Retina (tissue), 1 donor: ENCODE measurements at places on chromosomes 2 and 18.

DNA sequence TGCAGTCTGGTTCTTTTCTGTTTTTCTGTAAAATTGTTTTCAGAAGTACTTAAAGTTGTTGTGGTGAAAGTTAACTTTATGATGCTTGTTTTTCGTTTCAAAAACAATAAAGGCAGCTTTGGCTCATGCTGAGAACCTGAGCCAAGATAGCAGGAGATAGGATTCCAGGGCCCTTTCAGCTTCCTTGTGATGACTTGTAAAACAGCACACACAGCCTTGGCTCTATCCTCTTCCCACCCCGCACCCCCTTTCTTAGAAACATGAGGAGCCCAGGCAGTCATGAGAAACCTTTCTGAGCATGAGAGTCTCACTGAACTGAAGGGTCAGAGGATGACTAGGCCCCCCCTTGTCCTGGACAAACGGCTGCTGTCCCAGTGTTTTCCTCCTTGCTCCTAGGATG lies 12.4 kb upstream of the CHRNA1 start:
- DNase-seq = no peak

DNA sequence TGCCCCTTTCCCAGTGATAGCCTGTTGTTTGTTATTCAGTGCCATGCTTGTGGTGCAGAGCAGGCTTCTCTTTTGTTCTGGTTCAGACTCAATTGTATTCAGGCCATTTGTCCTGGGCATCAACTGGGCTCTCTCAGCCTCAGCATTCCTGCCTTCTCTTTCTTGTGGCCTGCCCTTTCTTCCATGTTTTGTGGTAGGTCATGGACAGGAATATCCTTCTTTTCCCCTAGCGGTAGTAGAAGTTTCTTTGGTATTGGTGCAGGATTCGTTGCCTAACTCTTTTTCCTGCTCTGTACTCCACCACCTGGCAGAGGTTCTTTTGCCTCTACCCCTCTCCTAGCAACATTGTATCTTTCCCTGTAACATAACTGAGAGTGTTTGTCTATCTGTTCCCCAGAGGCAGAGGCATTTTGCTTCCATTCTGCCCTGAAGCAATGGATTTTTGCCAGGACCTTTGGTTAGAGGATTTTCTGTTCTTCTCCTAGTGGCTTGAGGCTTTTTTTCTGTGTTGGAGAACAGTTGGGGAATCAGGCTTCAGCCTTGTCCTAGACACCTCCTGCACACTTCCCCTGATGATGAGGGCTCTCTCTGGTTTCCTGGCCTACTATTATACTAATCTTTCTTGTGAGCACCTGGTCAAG lies 68.5 kb downstream of the NCOA1 start:
- no peak for DNase-seq

- no peak for DNase-seq
Measured at GRCh38 chr2:46794693-46795317, 120.8 kb downstream of the MCFD2 start.

DNA sequence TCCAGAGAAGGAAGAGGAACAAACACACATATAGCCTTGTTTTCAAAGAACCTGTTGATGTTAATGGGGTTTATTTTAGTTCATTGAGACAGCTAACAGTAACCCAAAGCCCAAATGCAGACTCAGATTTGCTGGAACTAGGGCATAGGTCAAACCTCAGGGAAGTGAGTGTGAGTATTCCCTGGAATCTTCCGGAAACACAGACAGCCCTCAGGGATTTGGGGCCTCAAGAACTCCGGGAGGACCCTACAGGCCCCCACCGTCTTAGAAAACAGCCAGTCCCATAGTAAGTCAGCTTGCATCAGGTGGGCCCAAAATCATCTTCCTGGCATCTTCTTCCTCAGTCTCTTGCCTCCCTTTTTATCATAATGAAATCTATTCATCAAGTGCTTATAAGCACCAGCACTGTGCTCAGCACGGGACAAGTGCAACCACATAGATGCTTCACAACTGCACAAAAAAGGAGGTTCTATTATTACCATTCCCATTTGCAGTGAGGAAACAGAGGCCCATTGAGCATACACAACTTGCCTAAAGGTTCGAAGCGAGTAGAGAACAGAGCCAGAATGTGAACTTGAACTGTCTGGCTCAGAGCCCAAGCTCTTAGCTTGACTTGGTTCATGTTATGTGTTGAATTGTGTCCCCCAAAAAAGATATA lies 50.2 kb upstream of the BCL11A start:
- DNase-seq = peak; percentile 18

DNA sequence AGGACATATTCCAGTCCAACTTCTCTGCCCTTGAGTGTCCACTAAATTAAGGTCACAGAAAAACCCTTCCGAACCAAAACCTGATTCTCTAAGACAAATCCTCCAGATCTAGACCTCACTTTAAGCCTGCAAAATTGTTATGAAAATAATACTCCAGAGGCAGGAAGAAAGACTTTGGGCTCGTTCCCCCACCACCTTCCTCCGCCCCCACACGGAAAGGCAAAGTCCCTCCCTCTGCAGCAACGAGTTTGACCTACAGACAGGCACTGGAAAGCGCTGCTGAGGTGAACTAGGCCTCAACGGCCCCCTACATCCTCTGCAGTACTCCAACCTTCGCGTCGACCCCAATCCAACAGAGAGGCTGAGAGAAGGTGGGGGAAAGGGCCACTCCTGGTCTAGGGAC lies 808 bp downstream of the ATP5MC3 start:
- DNase-seq = no peak

GRCh38 chr2:44548221-44549098 lies 186.7 kb downstream of the CAMKMT start:
- no peak for DNase-seq

GRCh38 chr2:63914311-63914710 lies 72.6 kb downstream of the UGP2 start:
- no peak for DNase-seq

DNA sequence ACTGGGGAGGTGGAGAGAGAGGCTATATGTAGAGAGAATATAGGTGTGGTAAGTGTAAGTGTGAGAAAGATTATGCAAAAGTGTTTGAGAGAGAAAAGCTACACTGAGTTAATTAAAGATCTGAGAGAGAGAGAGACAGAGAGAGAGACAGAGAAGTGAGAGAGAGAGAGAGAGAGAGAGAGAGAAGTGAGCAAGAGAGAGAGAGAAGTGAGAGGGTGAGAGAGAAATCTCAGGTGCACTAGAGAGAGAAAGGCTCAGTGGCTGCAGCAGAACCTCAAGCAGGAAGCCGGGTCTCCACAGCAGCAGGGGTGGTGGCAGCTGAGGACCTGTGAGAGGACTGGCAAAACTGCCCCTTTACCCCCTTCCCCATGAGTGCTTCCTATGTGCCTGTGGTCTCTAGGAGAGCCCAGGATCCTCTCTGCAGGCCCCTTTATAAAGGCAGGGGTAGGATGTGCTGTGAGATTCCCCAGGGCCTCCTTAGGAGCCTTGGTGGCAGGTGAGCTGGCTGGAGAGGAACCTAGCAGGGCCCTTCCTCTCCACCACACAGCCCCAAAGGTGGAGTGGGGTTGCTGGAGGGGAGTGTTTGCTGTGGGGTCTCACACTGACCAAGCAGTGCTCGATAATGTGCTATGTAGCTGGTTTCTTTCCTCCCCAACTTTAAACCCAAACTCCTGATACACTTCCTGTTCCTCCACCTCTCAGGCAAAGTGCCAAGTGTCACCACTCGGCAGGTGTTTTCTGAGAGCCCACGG lies 52.6 kb downstream of the SLC4A5 start:
- DNase-seq = no peak

DNA sequence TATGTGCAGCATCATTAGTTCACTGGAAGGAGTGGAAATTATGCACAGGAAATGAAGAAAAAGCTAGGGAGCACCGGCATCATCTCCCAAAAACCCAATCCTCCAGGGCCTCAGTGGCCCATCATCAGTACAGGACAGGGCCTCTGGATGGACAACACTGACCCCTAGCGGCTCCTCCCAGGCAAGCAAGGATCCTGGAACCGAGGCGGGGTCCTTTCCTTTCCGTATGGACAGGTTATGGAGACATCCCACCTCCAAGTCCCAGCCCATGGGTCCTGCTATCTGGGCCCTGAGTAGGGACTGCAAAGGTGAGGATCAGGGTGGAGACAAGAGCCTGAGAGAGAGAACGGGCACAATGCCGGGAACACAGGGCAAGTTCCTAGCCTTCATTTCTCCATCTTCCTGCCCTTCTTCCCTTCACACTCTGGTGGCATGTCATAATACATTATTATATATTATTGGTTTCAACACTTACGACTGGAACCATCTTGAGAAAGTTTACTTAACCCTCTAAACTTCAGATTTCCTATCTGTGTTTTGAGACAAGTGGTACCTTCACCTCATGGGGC lies 68.2 kb downstream of the ZNF516 start:
- peak; percentile 53 for DNase-seq

DNA sequence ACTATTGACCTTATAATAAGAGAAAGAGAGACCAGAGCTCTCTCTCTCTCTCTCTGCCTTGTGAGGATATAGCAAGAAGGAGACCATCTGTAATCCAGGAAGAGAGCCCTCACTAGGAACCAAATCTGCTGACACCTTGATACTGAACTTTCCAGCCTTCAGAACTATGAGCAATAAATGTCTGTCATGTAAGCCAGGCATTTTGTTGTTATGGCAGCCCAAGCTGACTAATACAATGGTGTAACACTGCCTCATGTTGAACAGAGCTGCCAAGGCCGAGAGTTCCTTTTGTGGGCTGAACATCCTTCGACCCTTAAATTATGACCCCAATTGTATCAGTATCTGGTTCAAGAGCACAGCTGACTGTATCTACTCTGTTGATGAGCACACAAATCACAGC lies 108.0 kb downstream of the LRRC30 start:
- no peak for DNase-seq

DNA sequence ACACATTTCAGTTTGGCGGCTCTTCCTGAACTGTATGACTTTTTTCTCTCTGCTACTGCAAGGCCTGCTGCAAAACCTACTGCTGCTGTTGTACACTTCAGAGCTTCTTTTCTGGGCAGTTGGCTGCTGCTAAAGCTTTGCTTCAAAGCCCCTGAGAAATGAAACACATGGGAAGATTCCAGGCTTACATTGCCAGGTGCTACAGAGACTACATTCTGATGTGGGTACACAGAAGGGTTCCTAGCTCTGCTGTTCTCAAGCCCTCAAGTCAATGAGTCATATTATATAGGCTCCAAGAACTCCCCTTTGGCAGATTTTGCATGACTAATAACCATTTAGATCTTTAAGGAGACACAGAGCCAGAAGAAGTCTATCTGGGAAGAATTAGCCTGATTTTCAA lies 12.9 kb upstream of the PGAP1 start:
- DNase-seq = no peak

- no peak for DNase-seq
Measured at GRCh38 chr18:29823671-29824070, 1218.9 kb downstream of the DSC3 start.

DNA sequence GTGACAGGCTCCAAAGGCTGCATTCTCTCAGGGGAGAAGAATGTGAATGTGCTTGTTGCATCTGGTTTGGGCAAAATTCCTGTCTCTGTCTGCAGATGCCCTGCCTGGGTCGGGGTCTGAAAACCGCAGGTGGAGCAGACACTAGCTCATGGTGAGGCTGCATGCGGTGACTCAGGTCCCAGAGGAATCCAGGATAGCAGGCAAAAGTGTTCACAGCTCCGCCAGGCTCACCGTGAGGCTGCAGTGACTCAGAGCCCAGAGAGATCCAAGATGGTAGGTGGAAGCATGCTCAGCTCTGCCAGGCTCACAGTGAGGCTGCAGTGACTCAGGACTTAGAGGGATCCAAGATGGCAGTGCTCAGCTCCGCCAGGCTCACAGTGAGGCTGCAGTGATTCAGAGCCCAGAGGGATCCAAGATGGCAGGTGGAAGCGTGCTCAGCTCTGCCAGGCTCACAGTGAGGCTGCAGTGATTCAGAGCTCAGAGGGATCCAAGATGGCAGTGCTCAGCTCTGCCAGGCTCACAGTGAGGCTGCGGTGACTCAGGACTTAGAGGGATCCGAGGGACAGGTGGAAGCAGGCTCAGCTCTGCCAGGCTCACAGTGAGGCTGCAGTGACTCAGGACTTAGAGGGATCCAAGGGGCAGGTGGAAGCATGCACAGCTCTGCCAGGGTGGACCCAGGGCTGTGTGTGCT lies 200.5 kb downstream of the ACKR3 start:
- no peak for DNase-seq

DNA sequence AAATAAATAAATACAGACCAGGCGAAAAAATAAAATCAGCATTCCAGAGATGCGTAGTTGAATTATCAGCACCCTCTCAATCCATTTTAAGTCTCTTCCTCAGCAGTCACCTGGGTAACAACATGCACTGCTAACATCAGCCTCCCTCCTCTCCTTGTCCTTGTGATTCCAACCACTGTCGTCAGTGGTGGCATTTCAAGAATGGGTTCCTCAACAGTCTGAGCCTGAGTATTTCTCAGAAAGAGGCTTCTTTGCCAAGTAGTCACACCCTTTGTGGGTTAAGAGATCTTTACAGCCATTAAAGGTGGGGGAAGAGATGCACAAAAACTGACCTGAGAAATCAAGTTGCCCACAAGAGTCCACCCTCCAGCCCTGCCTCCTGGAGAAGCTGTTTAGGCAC lies 39.0 kb downstream of the NOL10 start:
- no peak for DNase-seq

- no peak for DNase-seq
Measured at GRCh38 chr18:3266062-3266608, 4.2 kb downstream of the MYL12B start.

DNA sequence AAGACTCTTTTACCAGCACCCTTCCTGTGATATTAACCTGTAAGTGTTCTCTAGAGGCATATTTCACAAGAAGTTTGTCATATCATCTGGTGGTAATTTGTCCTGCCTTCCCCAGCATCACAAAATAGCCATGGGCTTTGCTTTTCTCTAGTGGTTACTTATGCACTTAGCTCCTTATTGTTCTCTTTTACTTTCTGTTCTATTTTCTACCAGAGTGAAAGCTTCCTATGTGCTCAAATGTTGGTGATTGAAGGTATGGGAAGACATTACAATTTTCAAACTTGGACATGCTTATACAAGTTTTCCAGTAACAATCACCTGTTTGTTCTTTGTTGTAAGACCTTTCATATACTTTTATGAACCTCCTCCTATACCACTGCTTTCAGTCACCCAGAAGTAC lies 87.0 kb upstream of the KCNH7 start:
- no peak for DNase-seq

- no peak for DNase-seq
Measured at GRCh38 chr2:239693761-239694415, 293.1 kb upstream of the HDAC4 start.

DNA sequence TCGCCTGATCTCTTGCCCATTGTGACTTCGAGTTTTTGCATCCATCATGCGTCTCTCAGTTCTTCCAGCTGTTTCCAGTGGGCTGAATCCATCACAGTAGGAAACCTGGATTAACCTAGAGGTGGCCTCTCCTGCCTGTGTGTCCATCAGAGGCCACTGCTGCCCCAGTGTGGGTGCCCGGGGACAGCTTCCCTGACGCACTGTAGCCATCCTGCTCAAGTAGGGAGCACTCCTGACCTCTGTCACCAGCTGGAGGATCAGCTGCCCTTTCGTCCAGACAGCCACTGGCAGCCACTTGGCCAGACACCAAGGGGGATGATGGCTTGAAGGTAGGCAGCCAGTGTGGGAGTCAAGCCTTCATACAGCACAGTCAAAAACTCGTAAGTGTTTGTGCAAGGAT lies 36.9 kb upstream of the LBH start:
- no peak for DNase-seq

GRCh38 chr18:31576670-31577069 lies 15.0 kb upstream of the TTR start:
- DNase-seq = no peak

- peak; percentile 46 for DNase-seq
Measured at GRCh38 chr18:59318460-59319050, at the start of gene CPLX4. Gene CPLX4, minus strand, starts transcription at chr18:59318649. Its CDS starts 187 bp downstream, at chr18:59318462.
